Endodermal cell (in vitro differentiated cells): ENCODE measurements at places on chromosomes 1 and 21. TPM values are rescaled to one million over a fixed set of nuclear protein-coding genes. Genes with fewer than 3 reads are reported as not detected.

DNA sequence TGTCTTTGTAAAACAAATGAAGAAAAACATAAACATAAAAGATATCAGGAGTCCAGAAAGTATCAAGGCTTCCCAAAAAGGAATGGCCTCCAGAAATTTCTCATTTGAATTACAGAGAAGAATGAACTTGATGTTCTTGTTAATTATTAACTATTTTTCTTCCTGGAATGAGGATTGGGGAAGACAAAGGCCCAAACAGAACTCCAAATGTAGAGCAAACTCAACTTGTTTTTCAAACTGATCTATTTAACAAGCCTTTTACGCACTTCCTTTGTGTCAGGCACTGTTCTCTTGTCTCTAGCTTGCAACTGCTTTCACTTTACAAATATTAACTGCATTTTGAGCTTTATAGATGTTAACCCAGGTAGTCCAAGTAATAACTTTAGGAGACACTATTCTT, 45.5 kb downstream of the LAMC2 start:
- no peak for DNase-seq
- no peaks in the 10 kb centered on the region for H3K36me3 ChIP-seq
- H3K27me3 ChIP-seq: peaks cover 21% of the 10 kb centered on the region
- peaks cover 15% of the 10 kb centered on the region for H3K4me1 ChIP-seq

Gene TMEM222
- 27.6 and 31.8 TPM in 2 replicates for total RNA-seq

Gene TOR1AIP1
- 21.0 and 26.2 TPM in 2 replicates for total RNA-seq

DNA sequence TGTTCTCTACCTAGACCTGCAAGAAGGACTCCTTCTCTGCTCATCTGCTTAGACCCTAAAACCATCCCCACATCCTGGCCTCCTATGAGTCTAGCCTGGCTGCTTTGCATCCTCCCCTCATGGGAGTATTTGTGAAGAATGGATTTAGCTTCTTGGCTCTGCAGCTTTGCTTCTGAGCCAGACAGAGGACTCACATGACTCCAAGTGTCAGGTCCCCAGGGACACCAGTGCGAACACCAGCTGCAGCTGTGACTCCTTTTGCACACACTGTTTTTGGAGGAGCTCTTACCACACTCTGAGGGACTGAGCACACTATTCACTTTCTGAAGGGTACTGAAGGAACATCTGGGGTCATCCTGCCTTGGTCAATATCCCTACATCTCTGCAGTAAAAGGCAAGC, 131.8 kb upstream of the SGIP1 start:
- H3K4me3 ChIP-seq: no peak overlapping the region
- H3K27me3 ChIP-seq: no peaks in the 10 kb centered on the region
- H3K36me3 ChIP-seq: no peaks in the 10 kb centered on the region
- H3K27ac ChIP-seq: no peak overlapping the region

GRCh38 chr1:40848530-40849189, 13.5 kb downstream of the CITED4 start:
- no peaks in the 10 kb centered on the region for H3K27me3 ChIP-seq
- no peaks in the 10 kb centered on the region for H3K4me1 ChIP-seq
- no peak overlapping the region for H3K27ac ChIP-seq

Gene LORICRIN
- total RNA-seq: not detected in 3 replicates

DNA sequence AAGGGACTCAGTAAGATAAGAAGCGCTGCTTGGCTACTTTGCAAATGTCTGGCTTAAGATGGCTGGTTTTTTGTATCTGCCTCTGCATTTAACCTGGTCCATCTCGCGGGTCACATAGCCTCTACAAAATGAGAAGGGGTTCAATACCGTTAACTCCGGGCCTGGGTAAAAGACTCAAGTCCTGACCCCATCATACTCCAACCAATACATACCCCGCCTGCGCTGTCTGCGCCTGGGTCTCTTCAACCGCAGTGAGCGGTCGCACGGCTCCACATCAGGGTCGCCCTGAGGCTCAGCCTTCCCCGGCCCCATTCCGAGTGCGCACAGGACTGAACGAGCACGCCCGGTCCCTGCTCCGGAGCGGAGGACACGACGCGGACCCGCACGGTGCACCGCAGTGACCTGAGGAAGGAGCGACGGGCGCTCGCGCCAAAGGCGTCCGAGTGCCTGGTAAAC, 558 bp upstream of the PGD start:
- DNase-seq: no peak
- peaks cover 18% of the 10 kb centered on the region for H3K36me3 ChIP-seq
- no peaks in the 10 kb centered on the region for H3K27me3 ChIP-seq
- peak overlapping the region; percentile 78 for H3K27ac ChIP-seq
- H3K4me3 ChIP-seq: peak overlapping the region; percentile 87

Gene GJC2
- 0.55 to 2.3 TPM (median 0.60 TPM) in 3 replicates for total RNA-seq

DNA sequence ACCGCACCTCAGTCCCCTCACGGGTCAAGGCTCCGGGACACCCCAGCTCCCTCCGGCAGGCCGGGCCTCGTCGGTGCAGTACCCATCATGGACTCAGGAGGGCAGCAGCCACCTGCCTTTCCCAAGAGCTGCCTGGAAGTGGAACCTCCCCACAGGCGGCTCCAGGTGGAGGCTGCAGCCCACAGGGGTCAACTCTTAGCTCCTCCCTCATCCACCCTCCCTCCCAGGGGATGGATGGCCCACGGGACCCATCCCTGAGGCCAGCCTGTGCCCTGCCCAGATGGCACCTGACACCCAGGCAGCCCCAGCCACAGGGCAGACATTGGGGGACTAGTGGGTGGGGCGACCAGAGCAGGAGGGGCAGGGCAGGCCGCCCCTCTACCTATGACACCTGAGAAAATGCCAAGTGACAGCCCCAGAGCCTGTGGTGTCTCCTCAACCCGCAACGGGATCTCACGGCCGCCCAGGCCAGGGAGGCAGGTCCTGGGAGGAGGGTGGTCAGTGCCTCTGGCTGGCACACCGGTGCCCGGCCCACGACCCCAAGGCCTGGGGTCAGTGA, 1.2 kb upstream of the ARHGEF16 start:
- peaks cover 13% of the 10 kb centered on the region for H3K4me1 ChIP-seq
- H3K36me3 ChIP-seq: peaks cover 3% of the 10 kb centered on the region
- H3K27ac ChIP-seq: no peak overlapping the region
- peaks cover 8% of the 10 kb centered on the region for H3K27me3 ChIP-seq
- DNase-seq: peak; percentile 98

Gene OR2T29
- not detected in 3 replicates for total RNA-seq

Gene CD1D
- total RNA-seq: 1.7 TPM in 2 replicates

DNA sequence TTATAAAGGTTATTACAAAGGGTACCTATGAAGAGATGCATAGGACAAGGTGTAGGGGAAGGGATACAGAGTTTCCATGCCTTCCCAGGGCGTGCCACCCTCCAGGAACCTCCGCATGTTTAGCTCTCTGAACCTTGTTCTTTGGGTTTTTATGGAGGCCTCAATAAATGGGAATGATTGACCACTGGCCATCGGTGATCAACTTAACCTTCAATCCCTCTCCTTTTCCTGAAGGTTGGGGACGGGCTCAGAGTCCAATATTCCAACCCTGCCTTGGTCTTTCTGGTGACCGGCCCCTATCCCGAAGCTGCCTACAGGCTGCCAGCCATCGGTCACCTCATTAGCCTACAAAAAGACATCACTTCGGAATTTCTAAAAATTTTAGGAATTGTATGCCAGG, 11.7 kb downstream of the CD244 start:
- H3K4me1 ChIP-seq: no peaks in the 10 kb centered on the region
- no peak overlapping the region for H3K4me3 ChIP-seq
- H3K27me3 ChIP-seq: no peaks in the 10 kb centered on the region
- no peak for DNase-seq
- no peaks in the 10 kb centered on the region for H3K36me3 ChIP-seq

Gene XKR8
- 17.5 and 17.8 TPM in 2 replicates for total RNA-seq

Gene LCE3E
- not detected in 2 replicates for total RNA-seq

- H3K27ac ChIP-seq: peak overlapping the region; percentile 48
- H3K27me3 ChIP-seq: no peaks in the 10 kb centered on the region
- peak; percentile 92 for DNase-seq
- peaks cover 8% of the 10 kb centered on the region for H3K4me1 ChIP-seq
These were observed 25.2 kb downstream of the NKAIN1 start for GRCh38 chr1:31214316-31215064.

- H3K27me3 ChIP-seq: no peaks in the 10 kb centered on the region
- no peak overlapping the region for H3K27ac ChIP-seq
- peaks cover 9% of the 10 kb centered on the region for H3K4me1 ChIP-seq
These were observed 2.6 kb downstream of the HECTD3 start for GRCh38 chr1:45008516-45008915.

- no peak overlapping the region for H3K27ac ChIP-seq
- DNase-seq: peak; percentile 64
- H3K4me3 ChIP-seq: no peak overlapping the region
- H3K36me3 ChIP-seq: peaks cover 66% of the 10 kb centered on the region
- peaks cover 20% of the 10 kb centered on the region for H3K4me1 ChIP-seq
These were observed 45.4 kb downstream of the YARS1 start for GRCh38 chr1:32771561-32772280.

- H3K27ac ChIP-seq: no peak overlapping the region
- H3K27me3 ChIP-seq: no peaks in the 10 kb centered on the region
- peaks cover 77% of the 10 kb centered on the region for H3K36me3 ChIP-seq
- DNase-seq: no peak
- no peak overlapping the region for H3K4me3 ChIP-seq
These were observed 12.5 kb downstream of the CDC7 start for GRCh38 chr1:91513160-91513559.

DNA sequence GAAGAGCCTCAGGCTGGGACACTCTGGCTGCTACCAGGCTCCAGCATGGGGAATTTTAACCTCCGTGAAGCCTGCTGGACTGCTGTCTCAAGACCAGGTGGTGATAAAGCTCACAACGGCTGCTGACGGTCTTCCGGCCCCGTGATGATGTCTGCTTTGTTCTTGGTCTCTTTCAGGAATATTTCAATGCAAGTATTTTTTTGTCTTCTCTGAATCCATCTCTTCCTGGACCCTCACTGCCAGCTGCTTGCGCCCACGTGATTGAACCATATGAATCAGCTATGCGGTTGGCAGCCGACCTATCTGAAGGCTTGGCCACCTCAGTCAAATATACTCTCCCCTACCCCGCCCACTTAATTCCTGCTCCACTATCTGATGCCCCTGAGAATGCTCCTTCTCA, 14.6 kb upstream of the SLC6A17 start:
- H3K4me1 ChIP-seq: peaks cover 18% of the 10 kb centered on the region
- H3K27ac ChIP-seq: no peak overlapping the region
- no peak for DNase-seq
- peaks cover 35% of the 10 kb centered on the region for H3K27me3 ChIP-seq
- no peaks in the 10 kb centered on the region for H3K36me3 ChIP-seq

Gene CFHR1
- total RNA-seq: not detected in 3 replicates

- no peak overlapping the region for H3K27ac ChIP-seq
- H3K27me3 ChIP-seq: no peaks in the 10 kb centered on the region
- H3K4me3 ChIP-seq: no peak overlapping the region
- no peaks in the 10 kb centered on the region for H3K36me3 ChIP-seq
These were observed 411.8 kb upstream of the DAB1 start for GRCh38 chr1:57835620-57836019.

DNA sequence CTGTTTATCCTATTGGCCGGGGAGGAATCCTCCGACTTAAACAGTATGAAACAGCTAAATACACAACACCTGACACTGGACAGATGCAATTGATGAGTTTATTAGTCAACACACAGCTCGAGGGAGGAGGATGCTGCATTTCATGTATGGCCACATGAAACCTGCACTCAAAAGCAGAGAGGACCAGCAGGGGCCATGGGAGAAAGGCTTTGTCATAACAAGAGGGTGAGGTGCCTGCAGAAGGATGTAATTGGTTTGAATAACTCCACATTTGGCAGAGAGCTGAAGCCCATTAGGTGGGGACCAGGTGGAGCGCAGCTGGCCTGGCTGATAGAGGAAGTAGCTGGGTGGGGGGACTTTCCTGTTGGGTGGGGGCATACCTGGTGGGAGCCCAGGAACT, 599.1 kb downstream of the PTPRU start:
- H3K36me3 ChIP-seq: no peaks in the 10 kb centered on the region
- no peaks in the 10 kb centered on the region for H3K4me1 ChIP-seq
- H3K27ac ChIP-seq: no peak overlapping the region
- no peaks in the 10 kb centered on the region for H3K27me3 ChIP-seq

Gene PTGS2
- 0.15 to 0.84 TPM (median 0.40 TPM) in 3 replicates for total RNA-seq

Gene PLCH2
- total RNA-seq: 0.21 to 0.31 TPM in 2 of 3 replicates, not detected in the other

DNA sequence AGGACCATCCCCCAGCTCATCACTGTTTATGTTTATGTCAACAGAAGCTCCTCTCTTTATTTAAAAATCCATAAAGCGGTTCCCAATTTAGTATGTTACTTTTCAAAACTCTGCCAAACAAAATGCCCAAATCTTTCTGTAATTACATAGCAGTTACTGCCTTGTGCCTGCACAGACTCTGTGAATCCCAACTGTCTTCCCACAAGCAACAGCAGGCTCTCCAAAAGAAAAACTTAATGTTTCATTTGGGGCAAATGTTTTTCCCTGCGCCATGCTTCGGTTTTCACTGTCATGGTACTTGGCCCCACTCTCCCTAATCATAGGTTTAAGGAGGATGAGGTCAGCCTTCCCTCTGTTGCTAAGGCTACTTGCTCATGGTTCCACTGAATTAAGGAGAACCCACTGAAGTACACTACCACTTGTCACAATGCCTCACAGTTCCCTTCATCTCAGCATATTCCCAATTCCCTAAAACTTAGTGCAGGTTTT, 4.6 kb downstream of the COLGALT2 start:
- H3K36me3 ChIP-seq: no peaks in the 10 kb centered on the region
- H3K27me3 ChIP-seq: peaks cover 66% of the 10 kb centered on the region
- H3K4me1 ChIP-seq: no peaks in the 10 kb centered on the region
- no peak for DNase-seq

Gene DSTYK
- 9.5 to 12.3 TPM (median 11.0 TPM) in 3 replicates for total RNA-seq

DNA sequence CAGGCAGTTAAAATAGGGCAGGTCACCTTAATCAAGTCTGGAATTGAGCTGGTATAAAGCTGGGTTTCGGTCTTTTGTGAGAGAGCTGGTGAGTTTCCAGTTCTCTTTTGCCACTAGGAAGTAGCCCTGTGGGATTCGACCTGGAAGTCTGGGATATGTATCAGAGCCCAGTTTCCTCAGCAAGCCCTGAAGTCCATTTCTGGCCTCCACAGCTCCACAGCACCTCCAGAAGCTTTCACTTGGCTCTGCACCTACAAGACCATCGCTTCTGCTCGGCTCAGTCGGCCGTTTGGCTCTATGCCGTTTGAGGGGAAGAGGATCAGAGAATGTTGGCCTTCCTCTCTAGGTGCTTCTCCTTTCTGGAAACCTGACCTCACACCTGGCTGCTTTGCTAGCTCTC, 148.0 kb downstream of the GALNT2 start:
- DNase-seq: peak; percentile 70
- no peaks in the 10 kb centered on the region for H3K36me3 ChIP-seq
- H3K27ac ChIP-seq: no peak overlapping the region
- H3K4me1 ChIP-seq: peaks cover 10% of the 10 kb centered on the region
- no peak overlapping the region for H3K4me3 ChIP-seq

- no peaks in the 10 kb centered on the region for H3K36me3 ChIP-seq
- H3K27ac ChIP-seq: no peak overlapping the region
- no peak overlapping the region for H3K4me3 ChIP-seq
- H3K27me3 ChIP-seq: no peaks in the 10 kb centered on the region
These were observed 290.1 kb downstream of the PLPP3 start for GRCh38 chr1:56289260-56289659.

Gene GBP3
- total RNA-seq: not detected in 2 replicates

Gene PPIAL4G
- 0.11 TPM in 1 of 2 replicates, not detected in the other for total RNA-seq

DNA sequence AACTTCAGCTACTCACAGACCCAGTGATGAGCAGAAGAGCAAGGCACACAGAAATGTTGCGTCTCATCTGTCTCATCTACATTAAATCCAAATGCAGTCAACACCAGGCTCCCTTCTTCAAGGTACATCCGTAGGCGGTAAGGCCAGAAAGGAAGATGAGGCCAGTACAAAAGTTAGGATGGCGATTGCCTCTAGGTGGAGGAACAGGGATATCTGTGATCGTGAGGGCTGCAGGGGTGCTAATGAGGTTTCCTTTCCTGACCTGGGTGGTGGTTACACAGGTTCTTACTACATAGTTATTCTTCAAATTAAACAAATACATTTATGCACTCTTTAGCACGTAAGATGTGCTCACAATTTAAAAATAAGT, 1.4 kb upstream of the MYBPH start:
- no peak overlapping the region for H3K4me3 ChIP-seq
- peaks cover 19% of the 10 kb centered on the region for H3K4me1 ChIP-seq
- no peaks in the 10 kb centered on the region for H3K27me3 ChIP-seq
- no peaks in the 10 kb centered on the region for H3K36me3 ChIP-seq
- no peak overlapping the region for H3K27ac ChIP-seq
- DNase-seq: no peak
